AML-193 (cell line): ENCODE measurements at places on chromosomes 2 and 18.

- no peak for DNase-seq
These were observed 51.0 kb downstream of the CPO start for GRCh38 chr2:206990360-206990759.

DNA sequence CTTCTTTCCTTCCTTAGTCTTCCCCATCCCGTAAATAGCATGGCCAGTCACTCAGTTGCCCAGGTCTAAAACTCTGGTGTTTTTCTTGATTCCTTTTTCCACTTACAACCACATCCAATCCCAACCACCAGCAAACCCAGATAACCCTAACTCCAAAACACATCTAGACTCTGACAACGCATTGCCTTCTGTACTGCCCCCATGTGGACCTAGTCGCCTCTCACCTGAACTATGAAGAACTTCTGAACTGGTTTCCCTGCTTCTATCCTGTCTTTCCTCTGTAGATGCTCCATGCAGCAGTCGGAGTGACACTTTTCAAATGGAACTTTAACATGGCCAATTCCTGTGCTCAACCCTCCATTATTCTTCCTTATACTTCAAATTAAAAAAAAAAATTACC is 26.5 kb downstream of the ST6GAL2 start:
- DNase-seq: no peak

DNA sequence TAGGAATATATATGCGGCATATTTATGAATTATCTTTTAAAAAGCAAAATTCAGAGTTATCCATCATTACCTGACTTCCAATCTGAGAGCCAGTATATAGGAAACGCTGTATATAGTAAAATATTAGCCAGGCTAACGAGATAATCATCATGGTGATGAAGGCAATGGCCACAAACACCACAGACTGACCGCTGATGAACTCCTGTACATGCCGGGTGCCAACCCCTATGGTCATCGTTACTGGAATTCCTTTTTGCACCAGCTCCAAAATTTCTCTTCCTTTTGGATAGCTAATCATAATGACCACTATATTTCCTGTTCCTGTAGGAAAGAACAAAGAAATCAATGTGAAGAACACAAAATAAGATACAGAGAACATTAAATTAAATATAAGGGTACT is 13.6 kb downstream of the RNF149 start:
- no peak for DNase-seq

DNA sequence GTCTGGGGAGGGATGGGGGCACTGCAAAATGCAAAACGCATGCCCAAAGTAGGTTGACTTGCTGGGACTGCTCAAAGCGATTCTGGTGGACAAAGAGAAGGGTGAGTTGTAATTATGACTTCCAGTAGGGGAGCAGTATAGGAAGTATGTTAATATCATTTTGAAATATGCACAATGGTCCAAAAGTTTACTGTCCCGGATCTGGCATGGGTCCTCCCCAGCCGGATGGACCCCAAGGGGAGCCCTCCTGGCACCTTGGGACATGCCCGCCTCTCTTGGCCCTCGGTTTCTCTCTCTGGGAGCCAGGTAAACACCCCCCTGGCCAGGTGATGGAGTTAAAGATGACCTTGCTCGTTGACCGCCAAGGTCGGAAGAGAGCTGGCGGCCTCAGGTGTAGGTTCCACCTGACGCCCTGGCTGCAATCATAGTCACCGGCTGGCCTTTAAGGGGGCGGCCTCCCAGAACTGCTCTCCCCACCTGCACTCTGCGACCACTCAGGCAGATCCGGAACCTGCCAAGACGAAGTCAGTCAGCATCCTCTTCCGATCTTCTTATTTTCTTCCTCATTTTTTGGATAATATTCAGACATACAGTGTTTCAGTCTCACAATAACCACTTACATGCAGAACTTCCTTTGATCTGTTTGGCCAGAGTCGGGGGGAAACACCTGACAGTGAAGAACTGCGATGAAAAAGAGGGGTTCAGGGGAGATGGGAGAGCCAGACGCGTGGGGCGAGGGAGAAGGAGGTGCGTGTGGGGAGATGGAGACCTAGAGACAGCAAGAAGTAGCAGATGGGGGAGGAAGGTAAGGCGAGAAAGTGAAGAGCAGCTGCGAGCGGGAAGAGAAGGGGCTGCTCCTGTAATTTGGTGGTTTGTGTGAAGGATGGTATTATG is 148.3 kb downstream of the MEIS1 start:
- no peak for DNase-seq

DNA sequence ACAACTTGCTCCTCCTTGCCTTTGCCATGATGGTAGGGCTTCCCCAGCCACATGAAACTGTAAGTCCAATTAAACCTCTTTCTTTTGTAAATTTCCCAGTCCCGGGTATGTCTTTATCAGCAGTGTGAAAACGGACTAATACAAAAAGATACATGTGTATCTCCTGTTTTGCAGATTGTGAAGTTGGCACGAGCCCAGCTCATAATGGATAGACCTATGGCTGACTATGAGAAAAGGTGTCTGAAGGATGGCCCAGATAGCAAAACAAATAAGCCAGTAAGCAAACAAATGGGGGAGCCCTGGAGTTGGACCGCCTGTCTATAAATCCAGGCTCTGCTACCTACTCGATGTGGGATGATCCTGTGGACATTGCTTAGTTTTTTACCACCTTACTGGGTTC is 15.5 kb upstream of the PRKCE start:
- no peak for DNase-seq

DNA sequence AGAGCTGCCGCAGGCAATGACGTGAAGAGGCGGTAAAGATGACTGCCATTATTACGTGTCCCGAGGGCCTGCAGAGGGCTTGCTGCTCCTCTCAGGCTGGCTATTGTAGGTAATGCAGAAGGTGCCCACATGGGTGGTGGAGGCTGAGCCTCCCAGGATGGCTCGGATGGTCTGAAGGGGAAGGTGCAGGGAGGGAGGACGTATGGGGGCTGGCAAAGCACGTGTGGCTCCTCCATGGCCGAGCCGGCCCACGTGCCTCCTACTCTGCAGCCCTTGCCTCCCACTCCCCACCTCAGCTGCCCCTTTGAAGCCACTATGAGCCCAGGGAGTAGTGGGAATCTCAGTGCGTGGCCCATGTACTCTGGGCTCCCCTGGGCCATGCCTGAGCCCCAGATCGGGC is 48.9 kb downstream of the EDAR start:
- no peak for DNase-seq

- DNase-seq: no peak
These were observed 371.1 kb upstream of the ID2 start for GRCh38 chr2:8310557-8311455.
